NCI-H1105 (cell line): ENCODE measurements at places on chromosomes 5 and 9.

GRCh38 chr9:131627648-131628458 lies 82.5 kb downstream of the PRRT1B start:
- no peak for DNase-seq

DNA sequence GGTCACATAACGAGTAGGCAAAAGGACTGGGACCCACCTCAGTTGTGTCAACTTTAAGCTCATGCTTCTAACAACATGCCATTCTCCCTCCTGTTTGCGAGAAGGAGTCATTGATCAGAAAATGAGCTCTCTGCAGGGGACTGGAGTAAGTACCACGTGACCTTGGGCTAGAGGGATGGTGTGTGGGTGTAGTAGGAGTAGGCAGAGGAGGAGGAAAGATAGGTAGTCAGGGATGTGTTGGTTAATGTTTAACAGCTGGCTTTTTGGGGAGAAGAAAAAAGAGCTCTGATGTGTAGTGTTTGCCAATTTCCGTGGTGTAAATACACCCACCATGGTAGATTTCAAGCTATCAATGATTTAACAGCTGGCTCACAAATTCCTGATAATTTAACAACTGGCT lies 160.3 kb upstream of the TBC1D2 start:
- no peak for DNase-seq

DNA sequence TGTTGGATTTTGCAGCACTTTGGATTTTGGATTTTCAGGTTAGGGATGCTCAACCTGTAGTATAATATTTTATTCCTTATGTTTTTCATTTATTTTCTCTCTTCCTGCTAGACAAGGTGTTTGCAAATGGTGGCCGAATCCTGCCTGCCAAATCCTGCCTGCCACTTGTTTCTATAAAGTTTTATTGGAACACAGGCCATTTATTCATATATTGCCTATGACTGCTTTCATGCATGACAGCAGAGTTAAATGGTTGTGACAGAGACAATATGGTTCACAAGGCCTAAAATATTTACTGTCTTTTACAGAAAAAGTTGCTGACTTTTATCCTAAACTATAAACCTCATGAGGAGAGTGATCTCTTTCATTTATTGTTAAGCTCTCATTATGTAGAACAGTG lies 72.7 kb downstream of the DENND4C start:
- DNase-seq: no peak

- DNase-seq: no peak
Measured at GRCh38 chr9:90251316-90251715, 391.3 kb downstream of the DIRAS2 start.

DNA sequence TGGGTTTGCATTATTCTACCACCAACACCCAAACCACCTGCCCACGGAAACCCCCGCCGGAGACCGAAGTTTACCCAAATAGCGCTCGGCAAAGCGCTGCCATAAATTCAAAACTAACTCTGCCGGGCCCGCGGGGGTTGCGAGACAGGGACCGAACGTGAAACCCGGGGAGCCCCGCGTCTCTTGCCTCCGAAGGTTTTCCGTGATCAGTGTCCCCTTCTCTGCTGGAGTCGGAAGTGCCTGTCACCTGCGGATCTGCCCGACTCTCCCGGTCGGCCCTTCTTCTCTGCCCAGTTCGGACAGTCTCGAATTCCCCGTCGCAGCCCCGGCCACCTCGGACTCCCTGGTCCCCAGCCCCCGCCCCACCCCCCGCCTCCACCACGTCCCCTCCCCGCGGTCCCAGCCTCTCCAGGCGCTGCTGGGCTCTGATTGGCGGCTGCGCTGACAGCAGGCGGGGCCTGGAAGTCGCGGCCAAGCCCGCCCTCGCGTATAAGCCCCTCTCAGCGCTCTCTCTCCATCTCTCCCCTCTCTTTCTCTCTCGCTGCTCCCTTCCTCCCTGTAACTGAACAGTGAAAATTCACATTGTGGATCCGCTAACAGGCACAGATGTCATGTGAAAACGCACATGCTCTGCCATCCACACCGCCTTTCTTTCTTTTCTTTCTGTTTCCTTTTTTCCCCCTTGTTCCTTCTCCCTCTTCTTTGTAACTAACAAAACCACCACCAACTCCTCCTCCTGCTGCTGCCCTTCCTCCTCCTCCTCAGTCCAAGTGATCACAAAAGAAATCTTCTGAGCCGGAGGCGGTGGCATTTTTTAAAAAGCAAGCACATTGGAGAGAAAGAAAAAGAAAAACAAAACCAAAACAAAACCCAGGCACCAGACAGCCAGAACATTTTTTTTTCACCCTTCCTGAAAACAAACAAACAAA lies at the start of gene RORB:
RORB (plus strand) TSS at position 517 of the 929 bp plus-strand sequence. CDS start 642 bp downstream, outside the sequence.
- DNase-seq: peak; percentile 71
